Memory B cell (primary cell): ENCODE measurements at places on chromosomes 4 and X.

- DNase-seq: no peak
- H3K27me3 ChIP-seq: no peaks in the 10 kb centered on the region
- no peak overlapping the region for H3K27ac ChIP-seq
These were observed 840.7 kb downstream of the DMD start for GRCh38 chrX:32370456-32371205.

GRCh38 chrX:53317365-53318069, 36.1 kb upstream of the IQSEC2 start:
- no peaks in the 10 kb centered on the region for H3K36me3 ChIP-seq
- H3K4me3 ChIP-seq: no peak overlapping the region
- H3K27me3 ChIP-seq: peaks cover 14% of the 10 kb centered on the region
- peaks cover 18% of the 10 kb centered on the region for H3K4me1 ChIP-seq

DNA sequence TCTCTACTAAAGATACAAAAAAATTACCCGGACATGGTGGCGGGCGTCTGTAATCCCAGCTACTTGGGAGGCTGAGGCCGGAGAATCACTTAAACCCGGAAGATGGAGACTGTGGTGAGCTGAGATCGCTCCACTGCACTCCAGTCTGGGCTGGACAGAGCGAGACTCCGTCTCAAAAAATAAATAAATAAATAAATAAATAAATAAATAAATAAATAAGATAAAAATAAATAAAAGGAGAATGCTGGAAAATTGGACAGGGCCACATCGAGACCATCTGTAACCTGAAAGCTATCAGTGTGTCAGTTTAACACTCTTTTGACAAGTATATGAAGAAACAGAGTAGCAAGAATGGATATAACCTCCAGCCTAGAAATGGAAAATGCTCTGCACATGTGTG, 15.7 kb upstream of the FAT1 start:
- H3K4me3 ChIP-seq: no peak overlapping the region
- DNase-seq: no peak
- H3K27ac ChIP-seq: no peak overlapping the region
- H3K27me3 ChIP-seq: no peaks in the 10 kb centered on the region
- H3K36me3 ChIP-seq: no peaks in the 10 kb centered on the region

DNA sequence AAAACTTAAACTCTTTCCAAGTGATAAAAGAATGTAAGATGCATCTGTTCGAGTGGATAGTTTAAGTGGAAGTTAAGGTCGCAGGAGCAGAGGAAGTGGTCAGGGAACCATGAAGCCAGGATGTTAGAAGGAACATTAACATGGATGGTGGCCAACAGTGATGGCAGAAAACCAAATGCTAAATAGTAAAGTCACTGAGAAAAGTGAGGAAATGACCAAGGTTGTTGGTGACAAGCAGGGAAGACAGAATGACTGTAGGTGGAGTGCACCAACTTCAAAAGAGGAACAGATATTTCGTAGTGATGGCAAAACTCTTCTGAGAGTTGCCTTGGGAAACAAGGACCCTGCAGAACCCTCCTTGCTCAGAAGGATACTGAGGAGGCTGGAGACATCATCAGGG, 226.2 kb downstream of the PALLD start:
- peaks cover 12% of the 10 kb centered on the region for H3K27me3 ChIP-seq
- H3K4me1 ChIP-seq: peaks cover 2% of the 10 kb centered on the region
- DNase-seq: no peak
- H3K36me3 ChIP-seq: no peaks in the 10 kb centered on the region

- no peaks in the 10 kb centered on the region for H3K27me3 ChIP-seq
- DNase-seq: no peak
- H3K27ac ChIP-seq: no peak overlapping the region
These were observed 41.8 kb upstream of the AP1AR start for GRCh38 chr4:112189754-112190153.

DNA sequence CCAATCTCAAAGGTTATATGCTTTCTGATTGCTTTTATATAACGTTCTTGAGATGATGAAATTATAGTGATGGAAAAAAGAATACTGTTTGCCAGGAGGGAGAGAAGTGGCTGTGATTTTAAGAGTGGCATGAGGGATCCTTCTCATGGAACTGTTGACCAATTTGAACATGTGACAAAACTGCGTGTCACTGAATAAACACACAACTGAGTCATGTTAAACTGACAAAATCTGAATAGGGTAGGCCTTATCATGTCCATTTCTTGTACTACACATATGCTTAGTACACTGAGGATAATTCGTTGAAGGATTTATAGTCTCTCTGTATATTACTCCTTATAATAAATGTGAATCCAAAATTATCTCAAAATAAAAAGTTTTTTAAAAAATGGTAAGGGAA, 22.2 kb upstream of the HSPA4L start:
- no peaks in the 10 kb centered on the region for H3K36me3 ChIP-seq
- DNase-seq: no peak
- H3K27ac ChIP-seq: no peak overlapping the region
- H3K4me3 ChIP-seq: no peak overlapping the region
- no peaks in the 10 kb centered on the region for H3K4me1 ChIP-seq

- H3K36me3 ChIP-seq: no peaks in the 10 kb centered on the region
- H3K27me3 ChIP-seq: peaks cover 8% of the 10 kb centered on the region
- no peaks in the 10 kb centered on the region for H3K4me1 ChIP-seq
- no peak overlapping the region for H3K27ac ChIP-seq
- H3K4me3 ChIP-seq: no peak overlapping the region
- no peak for DNase-seq
These were observed 58.2 kb downstream of the CXXC4 start for GRCh38 chr4:104436542-104436941.

DNA sequence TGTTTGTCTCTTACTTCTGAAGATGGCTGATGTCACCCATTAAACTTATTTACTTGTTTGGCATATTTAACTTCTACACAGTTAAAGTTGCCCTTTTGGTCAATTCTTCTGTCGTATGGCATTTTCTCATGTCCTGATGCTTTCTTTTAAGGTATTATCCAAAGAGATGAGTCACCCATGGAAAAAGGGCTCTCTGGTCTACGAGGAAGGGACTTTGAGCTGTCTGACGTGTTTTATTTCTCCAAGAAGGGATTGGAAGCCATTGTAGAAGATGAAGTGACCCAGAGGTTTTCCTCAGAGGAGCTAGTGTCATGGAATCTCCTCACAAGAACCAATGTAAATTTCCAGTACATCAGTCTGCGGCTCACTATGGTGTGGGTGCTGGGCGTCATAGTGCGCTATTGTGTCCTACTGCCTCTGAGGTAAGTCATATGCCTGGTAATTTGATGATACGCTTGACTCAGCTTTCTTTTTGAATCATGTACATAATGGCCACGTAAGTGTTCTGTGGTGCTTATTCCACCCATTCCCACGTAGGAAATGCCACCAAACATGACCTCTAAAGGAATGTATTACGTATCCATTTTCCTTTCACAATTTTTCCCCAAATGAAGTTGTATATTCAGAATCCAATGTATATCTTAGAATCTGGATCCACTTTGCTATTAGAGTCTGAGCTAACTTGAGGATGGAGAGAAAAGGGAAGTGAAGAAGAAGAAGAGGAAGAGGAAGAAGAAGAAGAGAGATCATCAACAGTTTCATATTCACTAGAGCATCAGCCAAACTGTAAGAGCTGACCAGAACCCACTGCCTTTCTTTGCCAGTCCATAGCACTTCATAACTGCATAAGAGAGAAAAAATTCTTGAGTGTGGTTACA, 45.7 kb downstream of the GPAT3 start:
- peak overlapping the region; percentile 71 for H3K4me3 ChIP-seq
- peak overlapping the region; percentile 81 for H3K27ac ChIP-seq
- peak; percentile 15 for DNase-seq
- peaks cover 16% of the 10 kb centered on the region for H3K4me1 ChIP-seq
- H3K36me3 ChIP-seq: no peaks in the 10 kb centered on the region

- peaks cover 5% of the 10 kb centered on the region for H3K36me3 ChIP-seq
- DNase-seq: no peak
- H3K4me1 ChIP-seq: peaks cover 34% of the 10 kb centered on the region
- peak overlapping the region; percentile 96 for H3K4me3 ChIP-seq
These were observed 1.0 kb upstream of the DCK start for GRCh38 chr4:70992391-70992881.

- H3K4me3 ChIP-seq: no peak overlapping the region
- H3K4me1 ChIP-seq: no peaks in the 10 kb centered on the region
- H3K27ac ChIP-seq: no peak overlapping the region
- H3K36me3 ChIP-seq: no peaks in the 10 kb centered on the region
- no peak for DNase-seq
These were observed 149.9 kb downstream of the EVC2 start for GRCh38 chr4:5558502-5558901.

GRCh38 chrX:134541906-134542305, 81.9 kb downstream of the HPRT1 start:
- DNase-seq: no peak
- no peaks in the 10 kb centered on the region for H3K4me1 ChIP-seq
- no peak overlapping the region for H3K4me3 ChIP-seq
- H3K36me3 ChIP-seq: no peaks in the 10 kb centered on the region
- peaks cover 5% of the 10 kb centered on the region for H3K27me3 ChIP-seq
- H3K27ac ChIP-seq: no peak overlapping the region

GRCh38 chr4:86600007-86600653, 6.0 kb downstream of the PTPN13 start:
- H3K4me3 ChIP-seq: no peak overlapping the region
- no peaks in the 10 kb centered on the region for H3K36me3 ChIP-seq
- H3K4me1 ChIP-seq: peaks cover 2% of the 10 kb centered on the region
- peaks cover 12% of the 10 kb centered on the region for H3K27me3 ChIP-seq
- no peak for DNase-seq
- H3K27ac ChIP-seq: no peak overlapping the region

DNA sequence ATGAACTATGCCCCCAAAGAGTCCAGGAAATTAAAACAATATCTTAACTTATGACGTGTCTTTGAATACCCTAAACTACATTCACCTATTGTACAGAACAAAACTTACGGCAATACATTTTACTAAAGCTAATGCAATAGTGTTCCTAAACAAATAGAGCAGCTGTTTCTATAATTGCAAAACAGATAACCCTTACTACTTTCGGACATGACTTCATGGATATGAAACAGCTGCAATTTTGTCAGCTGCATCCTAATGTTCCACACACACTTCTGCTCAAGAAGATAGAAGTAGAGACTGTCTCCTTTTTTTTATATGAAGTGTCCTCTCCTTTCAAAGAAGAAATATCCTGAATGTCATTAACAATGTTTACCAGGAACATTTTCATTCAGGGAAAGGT, 174.9 kb downstream of the ACTRT1 start:
- H3K36me3 ChIP-seq: no peaks in the 10 kb centered on the region
- H3K27me3 ChIP-seq: no peaks in the 10 kb centered on the region
- no peak for DNase-seq
- H3K27ac ChIP-seq: no peak overlapping the region
- no peak overlapping the region for H3K4me3 ChIP-seq
- no peaks in the 10 kb centered on the region for H3K4me1 ChIP-seq

DNA sequence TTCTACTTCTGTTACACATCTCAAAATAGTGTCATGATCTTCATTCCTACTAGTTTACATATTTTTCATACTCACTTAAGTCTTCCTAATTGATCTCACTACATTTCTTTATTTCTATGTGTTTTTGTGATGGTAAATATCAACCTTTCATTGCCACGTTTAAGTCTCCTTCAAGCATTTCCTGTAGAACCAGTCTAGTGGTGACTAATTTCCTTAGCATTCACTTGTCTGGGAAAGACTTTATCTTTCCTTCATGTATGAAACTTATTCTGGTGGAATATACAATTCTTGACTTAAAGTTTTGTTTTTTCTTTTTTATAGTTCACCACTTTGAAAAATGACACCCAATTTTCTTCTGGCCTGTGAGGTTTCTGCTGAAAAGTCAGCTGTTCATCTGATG, 181.4 kb upstream of the NEIL3 start:
- no peaks in the 10 kb centered on the region for H3K4me1 ChIP-seq
- DNase-seq: no peak
- no peaks in the 10 kb centered on the region for H3K27me3 ChIP-seq
- H3K36me3 ChIP-seq: no peaks in the 10 kb centered on the region
- no peak overlapping the region for H3K27ac ChIP-seq

DNA sequence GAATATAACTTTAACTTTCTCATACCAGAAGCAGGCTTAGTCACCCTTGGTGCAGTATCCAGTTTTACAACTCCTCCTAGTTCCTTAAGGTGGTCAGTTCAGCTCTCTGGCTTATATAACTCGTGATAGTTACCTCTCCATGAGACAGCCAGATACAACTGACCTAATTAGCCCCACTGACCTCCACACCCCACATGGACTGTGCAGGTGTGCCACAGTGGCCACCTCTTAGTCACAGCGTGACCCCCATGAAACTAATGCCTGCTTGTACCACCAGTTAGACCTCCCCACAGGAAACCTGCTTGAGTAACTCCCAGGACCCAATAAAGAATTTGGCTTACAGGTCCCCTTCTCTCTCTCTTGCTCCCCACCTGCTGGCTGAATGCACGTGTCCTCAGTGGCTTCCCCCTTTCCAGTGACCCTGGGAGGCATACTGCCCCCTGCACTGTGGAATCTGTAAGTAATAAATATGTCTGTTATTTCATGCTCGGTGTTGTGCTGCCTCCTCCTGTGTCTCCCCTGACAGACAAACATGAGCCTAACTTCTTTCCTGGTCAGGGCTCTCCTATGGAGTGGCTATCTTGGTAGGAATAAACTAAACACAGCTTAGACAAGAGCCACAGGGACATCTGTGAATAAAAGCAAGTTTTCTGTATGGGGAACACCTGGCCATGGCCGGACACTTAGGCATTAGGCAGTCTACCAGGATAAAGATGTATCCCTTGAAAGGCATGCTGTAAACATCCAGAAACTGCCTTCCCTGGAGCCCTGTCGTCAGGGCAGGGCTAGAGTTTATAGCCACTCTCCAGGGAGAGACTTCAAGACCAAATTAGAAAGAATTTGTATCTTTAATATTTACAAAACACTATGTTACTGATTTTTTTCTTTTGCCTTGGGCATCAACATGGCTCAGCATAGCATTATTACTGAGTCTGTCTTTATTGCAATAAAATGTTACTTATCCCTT, 209.7 kb upstream of the BOD1L1 start:
- peaks cover 9% of the 10 kb centered on the region for H3K27me3 ChIP-seq
- H3K36me3 ChIP-seq: no peaks in the 10 kb centered on the region
- no peak for DNase-seq
- H3K4me3 ChIP-seq: no peak overlapping the region
- no peak overlapping the region for H3K27ac ChIP-seq

DNA sequence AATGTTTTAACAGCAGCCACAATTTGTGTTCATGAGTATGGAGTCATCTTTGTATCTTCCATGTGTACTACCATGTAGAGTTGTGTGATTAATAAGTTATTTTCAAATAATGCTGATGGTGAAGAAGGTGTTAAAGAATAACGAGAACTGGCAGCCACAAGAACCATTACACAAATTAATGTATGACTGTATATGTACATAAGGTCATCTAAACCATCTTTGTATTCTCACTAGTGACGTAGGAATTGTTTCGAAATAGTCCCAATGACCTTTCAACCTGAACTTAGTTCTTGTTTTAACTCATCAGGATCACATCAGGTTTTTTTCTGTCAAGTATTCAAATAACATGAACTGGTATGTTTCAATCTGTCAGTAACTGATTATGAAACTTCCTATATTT, 48.3 kb upstream of the NOCT start:
- no peaks in the 10 kb centered on the region for H3K27me3 ChIP-seq
- H3K4me3 ChIP-seq: no peak overlapping the region
- no peak for DNase-seq
- no peak overlapping the region for H3K27ac ChIP-seq
- H3K36me3 ChIP-seq: no peaks in the 10 kb centered on the region
- H3K4me1 ChIP-seq: no peaks in the 10 kb centered on the region

- peaks cover under 1% of the 10 kb centered on the region for H3K36me3 ChIP-seq
- DNase-seq: no peak
- H3K27me3 ChIP-seq: peaks cover 2% of the 10 kb centered on the region
- H3K27ac ChIP-seq: no peak overlapping the region
These were observed 81.4 kb upstream of the RPS6KA3 start for GRCh38 chrX:20348139-20348538.
